ENCODE measurements at places on chromosomes 6 and 20.

DNA sequence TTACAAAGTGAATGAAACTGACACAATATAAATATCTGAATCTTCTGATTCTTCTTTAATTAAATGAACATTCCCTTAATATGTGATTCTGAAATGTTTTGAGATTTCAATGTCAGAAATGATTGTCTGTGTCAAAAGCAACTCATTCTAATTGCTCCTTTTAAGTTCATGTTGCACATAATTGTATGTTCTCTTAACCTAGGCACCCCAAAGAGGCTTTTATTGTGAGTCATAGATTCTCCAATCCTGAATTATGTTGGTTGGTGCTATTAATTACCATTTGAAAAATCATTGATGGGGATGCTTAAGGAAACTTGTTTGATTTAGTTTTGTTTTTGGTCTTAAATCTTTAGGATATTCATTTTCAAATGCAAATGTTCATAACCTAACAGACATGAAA is 829.7 kb upstream of the CITED2 start:
- no peak for DNase-seq

- DNase-seq = no peak
Measured at GRCh38 chr6:41690541-41691330, 44.7 kb downstream of the TFEB start.

DNA sequence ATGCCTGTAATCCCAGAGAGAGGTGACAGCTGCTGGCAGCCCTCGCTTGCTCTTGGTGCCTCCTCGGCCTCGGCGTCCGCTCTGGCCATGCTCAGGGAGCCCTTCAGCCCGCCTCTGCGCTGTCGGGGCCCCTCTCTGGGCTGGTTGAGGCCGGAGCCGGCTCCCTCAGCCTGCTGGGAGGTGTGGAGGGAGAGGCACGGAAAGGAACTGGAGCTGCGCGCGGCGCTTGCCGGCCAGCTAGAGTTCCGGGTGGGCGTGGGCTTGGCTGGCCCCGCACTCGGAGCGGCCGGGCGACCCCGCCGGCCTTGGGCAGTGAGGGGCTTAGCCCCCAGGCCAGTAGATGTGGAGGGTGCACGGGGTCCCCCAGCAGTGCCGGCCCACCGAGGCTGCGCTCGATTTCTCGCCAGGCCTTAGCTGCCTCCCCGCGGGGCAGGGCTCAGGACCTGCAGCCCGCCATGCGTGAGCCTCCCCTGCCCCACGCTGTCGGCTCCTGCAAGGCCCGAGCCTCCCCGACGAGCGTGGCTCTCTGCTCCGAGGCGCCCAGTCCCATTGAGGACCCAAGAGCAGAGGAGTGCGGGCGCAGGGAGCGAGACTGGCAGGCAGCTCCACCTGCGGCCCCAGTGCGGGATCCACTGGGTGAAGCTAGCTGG is 34.6 kb downstream of the C6orf52 start:
- DNase-seq = no peak

- DNase-seq = no peak
Measured at GRCh38 chr20:53915446-53916172, 154.8 kb downstream of the BCAS1 start.

DNA sequence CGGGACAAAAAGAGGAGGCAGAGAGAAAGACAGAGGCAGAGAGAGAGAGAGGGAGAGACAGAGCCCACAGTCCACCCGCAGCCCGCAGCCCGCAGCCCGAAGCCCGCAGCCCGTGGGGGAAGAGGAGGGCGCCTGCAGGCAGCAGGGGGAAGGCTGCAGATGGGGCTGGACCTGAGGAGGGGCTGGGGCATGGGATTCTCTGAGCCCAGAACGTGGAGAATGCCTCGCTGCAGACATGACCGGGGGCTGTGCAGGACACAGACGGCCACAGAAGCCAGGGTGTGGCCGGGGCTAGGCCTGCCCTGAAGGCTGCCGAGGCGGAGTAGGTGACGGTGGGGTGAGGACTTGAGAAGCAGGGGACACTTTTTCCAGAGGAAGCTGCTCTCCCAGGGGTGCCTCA is 6.5 kb upstream of the SLCO4A1 start:
- no peak for DNase-seq

GRCh38 chr6:1911474-1911873 is 301.8 kb downstream of the FOXC1 start:
- DNase-seq = no peak

DNA sequence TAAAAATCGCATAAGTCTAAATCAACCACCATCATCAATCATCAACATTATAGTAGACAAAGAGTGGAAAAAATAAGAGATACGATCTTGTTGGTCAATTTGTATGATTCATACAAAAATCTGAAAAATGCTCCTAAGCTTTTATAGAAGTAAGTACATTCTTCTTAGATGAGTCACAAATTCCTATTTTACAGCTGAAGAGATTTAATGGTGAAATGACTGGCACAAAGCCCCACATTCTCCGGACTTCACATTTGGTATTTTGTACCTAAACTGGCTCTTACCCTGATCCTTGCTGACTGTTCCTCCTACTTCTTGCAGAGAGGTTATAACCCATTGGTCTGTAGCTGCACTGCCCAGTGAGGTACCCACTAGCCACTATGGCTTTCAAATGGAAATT is 29.9 kb upstream of the PREP start:
- DNase-seq = no peak

- no peak for DNase-seq
Measured at GRCh38 chr6:99426451-99426757, 1.3 kb upstream of the PNISR start.

DNA sequence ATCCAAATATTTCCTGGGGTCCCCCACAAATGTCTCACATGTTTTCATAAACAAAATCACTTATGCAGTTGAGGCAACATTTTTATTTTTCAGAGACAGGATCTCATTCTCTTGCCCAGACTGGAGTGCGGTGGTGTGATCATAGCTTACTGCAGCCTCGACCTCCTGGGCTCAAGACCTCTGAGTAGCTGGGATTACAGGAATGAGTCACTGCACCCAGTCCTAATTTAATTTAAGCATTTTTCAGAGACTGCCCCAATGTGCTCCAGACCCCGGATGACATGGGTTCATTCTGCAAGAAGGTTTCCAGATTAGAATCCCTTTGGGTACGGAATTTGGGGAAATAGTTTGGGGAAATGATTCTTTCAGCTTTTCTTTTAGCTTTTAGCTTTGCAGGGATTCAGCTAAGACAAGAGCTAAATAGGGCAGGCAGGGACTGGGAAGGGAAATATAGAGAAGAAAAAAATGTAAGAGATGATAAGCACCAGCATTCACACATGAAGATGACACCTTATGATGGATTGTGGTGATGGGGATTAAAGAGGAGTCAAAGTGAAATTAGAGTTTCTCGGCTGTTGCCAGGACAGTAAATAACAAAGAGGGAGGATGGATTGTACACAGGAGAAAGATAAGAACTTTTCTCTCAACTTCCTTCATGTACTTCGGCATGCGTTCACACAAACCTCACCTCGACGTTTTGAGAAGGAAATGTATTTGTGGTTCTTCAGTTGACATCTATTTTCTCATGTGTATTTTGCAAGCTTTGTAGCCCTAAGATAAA is 169.4 kb upstream of the TAB2 start:
- no peak for DNase-seq
